ENCODE measurements at places on chromosomes 16 and 17.

- no peak overlapping the region for H3K4me3 ChIP-seq
- no peaks in the 10 kb centered on the region for H3K27me3 ChIP-seq
- DNase-seq: no peak
- H3K27ac ChIP-seq: peak overlapping the region; percentile 25
- H3K36me3 ChIP-seq: peaks cover 8% of the 10 kb centered on the region
- peaks cover 16% of the 10 kb centered on the region for H3K4me1 ChIP-seq
Measured at GRCh38 chr17:82849076-82849945, 9.5 kb upstream of the ZNF750 start.

GRCh38 chr17:29389982-29390850, at the start of gene TAOK1:
TAOK1 (plus strand) TSS chr17:29390363; CDS start chr17:29451549, 61,186 bp downstream.
- no peaks in the 10 kb centered on the region for H3K27me3 ChIP-seq
- DNase-seq: peak; percentile 99
- H3K4me3 ChIP-seq: peak within 1 kb of the TSS; percentile 95

- no peaks in the 10 kb centered on the region for H3K4me1 ChIP-seq
- H3K4me3 ChIP-seq: no peak overlapping the region
- no peak overlapping the region for H3K27ac ChIP-seq
- DNase-seq: no peak
- no peaks in the 10 kb centered on the region for H3K27me3 ChIP-seq
Measured at GRCh38 chr16:9922441-9922840, 259.8 kb downstream of the GRIN2A start.

- no peaks in the 10 kb centered on the region for H3K27me3 ChIP-seq
- H3K36me3 ChIP-seq: no peaks in the 10 kb centered on the region
Measured at GRCh38 chr16:19765860-19766553, 47.9 kb downstream of the IQCK start.

DNA sequence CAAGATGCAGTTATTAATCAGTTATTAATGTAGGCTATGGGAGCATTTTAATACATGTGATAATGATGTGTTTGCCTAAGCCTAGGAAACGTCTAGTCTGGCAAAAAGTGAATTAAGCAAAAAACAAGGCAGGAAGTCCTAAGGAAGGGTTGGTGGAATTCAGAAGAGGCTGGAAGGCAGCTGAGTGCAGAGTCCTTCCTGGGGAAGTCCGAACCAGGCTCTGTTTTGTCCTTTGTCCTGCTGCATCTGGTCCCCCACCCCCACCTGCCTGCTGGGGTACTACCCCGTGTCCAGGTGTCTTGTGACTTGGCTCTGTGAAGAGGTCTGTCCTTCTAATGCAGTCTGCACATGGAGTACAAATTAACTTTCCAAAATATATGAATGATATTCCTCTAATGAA, 1.5 kb upstream of the MYH10 start:
- H3K27ac ChIP-seq: no peak overlapping the region
- no peaks in the 10 kb centered on the region for H3K36me3 ChIP-seq
- H3K27me3 ChIP-seq: peaks cover 60% of the 10 kb centered on the region
- DNase-seq: no peak
- H3K4me3 ChIP-seq: no peak overlapping the region

GRCh38 chr17:44081681-44082080, 11.1 kb downstream of the G6PC3 start:
- no peak overlapping the region for H3K4me3 ChIP-seq
- peaks cover 2% of the 10 kb centered on the region for H3K36me3 ChIP-seq
- DNase-seq: no peak

- H3K4me3 ChIP-seq: peak overlapping the region; percentile 82
- H3K4me1 ChIP-seq: peaks cover 25% of the 10 kb centered on the region
- peaks cover 15% of the 10 kb centered on the region for H3K36me3 ChIP-seq
- peak overlapping the region; percentile 47 for H3K27ac ChIP-seq
Measured at GRCh38 chr16:68528686-68529379, 10.3 kb upstream of the ZFP90 start.

GRCh38 chr17:12472252-12473173, 193.2 kb upstream of the MYOCD start:
- no peaks in the 10 kb centered on the region for H3K4me1 ChIP-seq
- no peaks in the 10 kb centered on the region for H3K36me3 ChIP-seq
- H3K27ac ChIP-seq: no peak overlapping the region

- H3K4me1 ChIP-seq: no peaks in the 10 kb centered on the region
- DNase-seq: no peak
- no peaks in the 10 kb centered on the region for H3K36me3 ChIP-seq
- no peaks in the 10 kb centered on the region for H3K27me3 ChIP-seq
- no peak overlapping the region for H3K27ac ChIP-seq
Measured at GRCh38 chr17:6699997-6700947, 12.9 kb downstream of the SLC13A5 start.

GRCh38 chr16:53826658-53827057, 122.7 kb downstream of the FTO start:
- no peak for DNase-seq
- no peak overlapping the region for H3K4me3 ChIP-seq
- H3K27ac ChIP-seq: no peak overlapping the region
- no peaks in the 10 kb centered on the region for H3K36me3 ChIP-seq

DNA sequence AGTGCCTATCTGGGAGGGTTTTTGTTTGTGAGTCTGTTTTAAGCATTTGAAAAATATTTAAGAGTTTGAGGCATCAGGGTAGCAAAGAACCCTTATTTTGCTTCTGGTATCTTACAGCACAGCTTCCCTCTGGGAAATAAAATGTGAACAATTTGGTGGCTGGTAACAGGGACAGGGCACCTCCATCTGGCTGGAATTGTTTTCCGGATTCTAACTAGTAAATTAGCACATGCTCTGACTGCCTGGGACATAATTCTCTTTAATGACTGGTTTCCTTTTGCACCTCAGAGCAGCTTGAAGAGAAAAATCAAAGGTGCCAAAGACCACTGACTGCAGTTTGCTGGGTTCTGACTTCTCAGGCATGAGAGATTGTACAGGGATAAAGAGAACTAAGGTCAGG, 469.1 kb downstream of the GRIN2A start:
- no peaks in the 10 kb centered on the region for H3K27me3 ChIP-seq
- H3K36me3 ChIP-seq: no peaks in the 10 kb centered on the region
- H3K4me1 ChIP-seq: no peaks in the 10 kb centered on the region
- no peak overlapping the region for H3K4me3 ChIP-seq
- no peak for DNase-seq

GRCh38 chr17:28225271-28225670, 93.7 kb upstream of the TMEM97 start:
- no peak overlapping the region for H3K4me3 ChIP-seq
- H3K4me1 ChIP-seq: peaks cover 17% of the 10 kb centered on the region
- H3K27me3 ChIP-seq: peaks cover 31% of the 10 kb centered on the region
- no peak for DNase-seq
- H3K27ac ChIP-seq: no peak overlapping the region

All from activated CD4-positive, alpha-beta T cell treated with anti-CD3 and anti-CD28 coated beads, Interleukin-2, amount 10 ng/mL, durations not matched to agents 7 days and 5 days (primary cell).